Dermis lymphatic vessel endothelial cell (primary cell): ENCODE measurements at places on chromosomes 7 and 10. TPM values are rescaled to one million over a fixed set of nuclear protein-coding genes. Genes with fewer than 3 reads are reported as not detected.

Gene CALCR
- total RNA-seq = not detected in 2 replicates

Gene NEUROD6
- total RNA-seq = not detected in 2 replicates

Gene GBX1
- not detected in 2 replicates for total RNA-seq

Gene CDK1
- 11.0 and 11.7 TPM in 2 replicates for total RNA-seq

Gene OR2A1
- total RNA-seq = under 0.01 TPM in 1 of 2 replicates, not detected in the other

Gene ARMC3
- total RNA-seq = not detected in 2 replicates

Gene IFIT5
- 13.4 and 14.0 TPM in 2 replicates for total RNA-seq

Gene TAS2R39
- total RNA-seq = not detected in 2 replicates

Gene UCN3
- total RNA-seq = not detected in 2 replicates

Gene HABP2
- total RNA-seq = 0.09 and 0.22 TPM in 2 replicates

Gene NKX2-3
- not detected in 2 replicates for total RNA-seq

Gene OR6B1
- total RNA-seq = not detected in 2 replicates

Gene SPDYE16
- 0.11 TPM in 1 of 2 replicates, not detected in the other for total RNA-seq

Gene RBM20
- 1.1 and 1.6 TPM in 2 replicates for total RNA-seq

Gene FGFR2
- under 0.01 and 0.09 TPM in 2 replicates for total RNA-seq

Gene CALHM3
- total RNA-seq = not detected in 2 replicates

Gene HMX2
- not detected in 2 replicates for total RNA-seq

Gene FAM241B
- 0.09 and 0.22 TPM in 2 replicates for total RNA-seq

Gene OR2AE1
- 0.11 and 0.17 TPM in 2 replicates for total RNA-seq

Gene TMEM130
- not detected in 2 replicates for total RNA-seq

Gene LIPK
- total RNA-seq = not detected in 2 replicates

Gene ZNF117
- 1.7 and 4.0 TPM in 2 replicates for total RNA-seq

Gene SLC39A12
- not detected in 2 replicates for total RNA-seq

Gene CXCL12
- 1.4 and 1.6 TPM in 2 replicates for total RNA-seq

Gene CACUL1
- total RNA-seq = 28.1 and 34.6 TPM in 2 replicates

Gene SEC31B
- total RNA-seq = 2.1 and 2.2 TPM in 2 replicates

Gene ZNF804B
- total RNA-seq = not detected in 2 replicates

Gene H2AZ2
- 202 and 221 TPM in 2 replicates for total RNA-seq

Gene NUPR2
- total RNA-seq = not detected in 2 replicates

Gene CYP26C1
- total RNA-seq = 1.4 TPM in 2 replicates

Gene ACBD7
- 0.52 and 0.76 TPM in 2 replicates for total RNA-seq

Gene TBL2
- 41.5 and 56.5 TPM in 2 replicates for total RNA-seq

Gene PPP1R17
- total RNA-seq = not detected in 2 replicates

Gene MOGAT3
- not detected in 2 replicates for total RNA-seq

Gene EPDR1
- 0.69 and 3.3 TPM in 2 replicates for total RNA-seq

Gene NYAP1
- 1.6 and 2.3 TPM in 2 replicates for total RNA-seq

Gene ZSCAN25
- 9.9 and 12.0 TPM in 2 replicates for total RNA-seq

Gene CNTNAP2
- 0.09 TPM in 1 of 2 replicates, not detected in the other for total RNA-seq

Gene DDC
- total RNA-seq = not detected in 2 replicates

Gene RP9
- 8.3 and 8.5 TPM in 2 replicates for total RNA-seq

Gene ACTL6B
- not detected in 2 replicates for total RNA-seq

Gene RELN
- total RNA-seq = 1,060 and 1,696 TPM in 2 replicates

Gene PALS2
- total RNA-seq = 16.4 and 19.3 TPM in 2 replicates

Gene PON2
- total RNA-seq = 104 and 191 TPM in 2 replicates

Gene TMEM236
- 0.17 and 0.43 TPM in 2 replicates for total RNA-seq

Gene PRKG1
- 1.7 and 3.0 TPM in 2 replicates for total RNA-seq

Gene KCP
- not detected in 2 replicates for total RNA-seq

Gene NPC1L1
- not detected in 2 replicates for total RNA-seq

Gene SPDYE2
- total RNA-seq = not detected in 2 replicates

Gene STEAP1B
- 2.9 TPM in 2 replicates for total RNA-seq

Gene PITRM1
- 38.2 and 64.3 TPM in 2 replicates for total RNA-seq

Gene ZNF722
- not detected in 2 replicates for total RNA-seq

Gene GPR22
- not detected in 2 replicates for total RNA-seq

Gene HACD1
- total RNA-seq = 14.7 and 17.9 TPM in 2 replicates

Gene TMED4
- total RNA-seq = 56.3 and 66.9 TPM in 2 replicates

Gene THNSL1
- total RNA-seq = 2.2 and 5.4 TPM in 2 replicates
